ENCODE measurements at places on chromosomes 12 and 14.

DNA sequence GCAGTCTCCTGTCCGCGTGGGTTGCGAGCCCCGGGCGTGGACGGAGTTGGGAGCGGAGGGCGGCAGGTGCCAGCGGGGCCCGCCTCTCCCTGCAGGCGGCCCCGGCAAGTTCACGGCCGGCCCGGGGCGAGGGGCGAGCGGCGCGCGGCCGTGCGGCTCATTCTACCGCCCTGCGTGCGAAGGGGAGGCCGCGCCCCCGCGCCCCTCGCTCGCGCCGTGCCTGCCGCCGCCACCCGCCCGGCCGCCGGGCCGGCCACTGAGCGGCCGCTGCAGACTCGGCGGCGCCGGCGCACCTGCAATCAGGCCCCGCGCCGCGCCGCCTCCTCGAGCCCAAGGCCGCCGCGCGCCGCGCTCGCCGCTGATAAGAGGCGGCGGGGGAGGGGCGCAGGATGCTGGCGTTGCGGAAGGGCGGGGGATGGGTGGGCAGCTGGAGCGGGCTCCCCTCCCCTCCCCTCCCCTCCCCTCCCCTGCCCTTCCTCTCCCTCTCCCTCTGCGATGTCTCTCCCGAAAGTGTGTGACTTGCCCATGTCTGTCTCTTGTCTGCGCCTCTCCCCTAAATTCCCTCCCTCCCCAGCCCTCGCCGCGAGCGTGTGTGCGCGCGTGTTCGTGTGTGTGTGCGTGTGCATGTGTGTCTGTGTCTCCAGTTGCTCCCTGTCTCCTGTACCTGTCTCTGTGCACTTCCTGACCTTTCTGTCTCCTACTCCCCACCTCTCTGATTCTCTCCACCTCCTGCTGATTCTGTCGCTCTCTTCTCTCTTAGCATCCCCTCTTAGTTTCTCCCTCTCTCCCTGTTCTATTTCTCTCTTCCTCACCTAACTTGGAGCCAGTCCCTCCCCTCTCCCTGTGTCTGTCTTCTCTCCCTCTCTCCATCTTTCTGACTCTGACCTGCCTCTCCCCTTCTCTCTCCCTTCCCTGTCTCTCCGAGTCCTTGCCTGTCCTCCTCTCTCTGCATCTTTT lies 768.1 kb upstream of the TBX3 start:
- no peak for DNase-seq

- DNase-seq = no peak
Measured at GRCh38 chr12:53552361-53553327, 45.4 kb upstream of the NPFF start.

DNA sequence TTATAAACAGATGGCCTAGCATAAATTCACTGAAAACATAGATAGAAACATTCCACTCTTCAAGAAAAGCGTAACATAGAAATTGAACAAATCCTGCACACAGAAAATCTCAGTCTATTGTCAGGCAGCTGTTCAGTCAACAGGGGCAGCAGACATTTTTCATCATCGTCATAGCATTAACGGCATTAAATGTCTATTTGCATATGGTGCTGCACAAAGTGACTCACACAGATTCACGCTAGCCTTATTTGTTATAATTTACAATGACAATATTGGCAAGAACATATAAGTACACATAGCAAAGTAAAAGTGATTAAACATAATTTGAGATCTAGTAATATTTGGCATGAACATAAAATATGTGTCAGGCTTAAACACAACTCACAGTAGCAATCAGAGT lies 95.7 kb downstream of the CEP128 start:
- no peak for DNase-seq

DNA sequence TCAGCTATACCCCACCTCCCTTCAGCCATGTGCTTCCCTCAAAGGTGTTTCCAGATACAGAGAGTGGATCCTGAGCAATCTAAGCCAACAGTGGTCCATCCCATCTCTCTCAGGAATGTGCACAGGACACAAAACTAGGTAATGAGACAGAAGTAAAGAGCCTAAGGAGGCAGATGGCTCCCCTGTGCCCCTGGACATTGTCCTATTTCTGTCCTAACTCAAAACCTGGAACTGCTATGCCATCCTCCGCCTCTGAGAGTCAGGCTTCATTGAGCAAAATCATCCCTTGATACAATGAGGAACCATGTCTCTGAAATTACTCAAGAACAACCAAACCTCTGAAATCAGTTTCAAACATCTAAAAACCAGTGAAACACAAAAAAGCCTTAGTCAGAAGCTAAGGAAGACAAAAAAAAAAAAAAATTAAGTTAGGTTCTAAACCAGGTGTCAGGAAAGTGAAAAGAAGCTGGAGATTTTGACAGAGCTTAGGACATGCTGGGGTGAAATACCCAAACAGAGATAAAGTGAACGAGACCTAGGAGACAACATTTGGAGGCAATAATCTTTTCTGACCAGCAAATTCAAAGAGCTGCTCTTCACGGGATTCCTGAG lies 200.3 kb upstream of the PLEKHG7 start:
- no peak for DNase-seq

DNA sequence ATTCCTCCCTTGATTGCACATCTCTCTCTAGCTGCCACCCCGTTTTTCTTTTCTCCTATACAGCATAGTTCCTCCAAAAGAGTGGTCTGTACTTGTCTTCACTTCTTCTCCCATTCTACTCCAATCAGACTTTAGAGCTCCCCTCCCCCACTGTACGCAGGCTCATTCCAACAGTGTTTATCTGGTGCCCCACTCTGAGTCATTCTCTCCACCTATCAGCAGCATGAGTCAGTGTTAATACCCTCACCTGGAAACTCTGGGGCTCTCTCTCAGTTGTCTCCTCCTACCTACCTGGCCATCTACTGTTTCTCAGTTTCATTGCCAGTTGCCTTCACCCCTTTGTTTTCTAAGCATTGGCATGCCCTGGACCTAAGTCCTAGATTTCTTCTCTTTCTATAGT lies 175.1 kb upstream of the ARHGAP5 start:
- DNase-seq = no peak

GRCh38 chr14:90088176-90088575 lies 26.4 kb downstream of the KCNK13 start:
- DNase-seq = no peak

- DNase-seq = no peak
Measured at GRCh38 chr12:122887819-122888212, 8.1 kb downstream of the VPS37B start.

DNA sequence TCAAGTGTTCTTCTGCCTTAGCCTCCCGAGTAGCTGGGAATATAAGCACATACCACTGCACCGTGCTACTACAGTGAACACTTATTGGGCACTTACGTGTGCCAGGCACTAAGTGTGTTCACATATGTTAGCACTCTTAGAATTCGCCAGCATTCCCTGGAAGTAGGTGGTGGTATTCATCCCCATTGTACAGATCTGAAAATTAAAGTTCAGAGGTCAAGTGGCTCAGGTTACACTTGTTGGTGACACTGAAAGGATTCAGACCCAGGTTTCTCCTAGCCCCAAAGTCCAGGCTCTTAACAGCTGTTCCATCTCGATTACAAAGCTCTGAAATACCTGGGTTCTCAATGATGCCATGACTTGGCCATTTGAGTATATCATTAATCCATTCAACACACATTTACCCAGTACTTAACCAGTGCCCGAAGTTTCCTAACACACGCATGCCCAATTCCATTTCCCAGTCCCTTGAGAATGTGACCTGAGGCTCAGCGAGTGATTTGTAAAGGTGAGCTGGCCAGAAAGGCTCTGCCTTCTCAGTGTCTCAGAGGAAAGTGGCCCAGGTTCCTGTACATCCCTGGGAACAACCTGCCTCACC lies 4.8 kb downstream of the MVK start:
- no peak for DNase-seq

- DNase-seq = no peak
Measured at GRCh38 chr12:100718187-100718586, 76.4 kb upstream of the ANO4 start.

GRCh38 chr12:113116875-113117274 lies 18.7 kb downstream of the RASAL1 start:
- DNase-seq = no peak

- no peak for DNase-seq
Measured at GRCh38 chr12:57896115-57896433, 45.3 kb upstream of the ATP23 start.

GRCh38 chr14:78345131-78345744 lies 175.1 kb downstream of the NRXN3 start:
- no peak for DNase-seq

DNA sequence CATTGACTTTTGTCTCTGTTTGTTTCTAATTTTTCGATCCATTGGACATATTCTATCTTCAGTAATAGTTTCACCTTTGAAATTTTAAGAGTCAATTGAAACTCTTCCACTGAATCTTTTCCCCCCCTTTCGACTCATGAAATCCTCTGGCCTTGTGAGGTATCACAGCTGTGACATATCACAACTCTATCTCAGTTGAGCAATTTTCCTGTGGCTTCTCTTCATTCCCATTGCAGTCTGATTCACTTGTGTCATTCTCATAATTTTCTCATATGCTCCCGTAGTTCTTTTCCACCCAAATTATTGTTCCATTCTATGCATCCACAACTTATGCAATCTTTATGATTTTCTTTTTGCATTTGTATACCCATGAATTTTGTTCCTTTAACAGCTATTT lies 261.6 kb downstream of the DACT1 start:
- DNase-seq = no peak
